ENCODE measurements at places on chromosomes 4 and X. TPM values are rescaled to one million over a fixed set of nuclear protein-coding genes. Genes with fewer than 3 reads are reported as not detected.

TCEAL3 gene
- total RNA-seq: 66.9 TPM

CT45A1 gene
- total RNA-seq: not detected

PWWP3B gene
- 18.3 TPM for total RNA-seq

HPRT1 gene
- 96.4 TPM for total RNA-seq

GRID2 gene
- total RNA-seq: 16.2 TPM

GAGE12J gene
- total RNA-seq: not detected

Measured in dorsolateral prefrontal cortex (tissue), 122 donors.